ENCODE measurements at places on chromosomes 16 and 17.

GRCh38 chr17:55705847-55706246 lies 16.8 kb downstream of the TMEM100 start:
- no peak for DNase-seq

DNA sequence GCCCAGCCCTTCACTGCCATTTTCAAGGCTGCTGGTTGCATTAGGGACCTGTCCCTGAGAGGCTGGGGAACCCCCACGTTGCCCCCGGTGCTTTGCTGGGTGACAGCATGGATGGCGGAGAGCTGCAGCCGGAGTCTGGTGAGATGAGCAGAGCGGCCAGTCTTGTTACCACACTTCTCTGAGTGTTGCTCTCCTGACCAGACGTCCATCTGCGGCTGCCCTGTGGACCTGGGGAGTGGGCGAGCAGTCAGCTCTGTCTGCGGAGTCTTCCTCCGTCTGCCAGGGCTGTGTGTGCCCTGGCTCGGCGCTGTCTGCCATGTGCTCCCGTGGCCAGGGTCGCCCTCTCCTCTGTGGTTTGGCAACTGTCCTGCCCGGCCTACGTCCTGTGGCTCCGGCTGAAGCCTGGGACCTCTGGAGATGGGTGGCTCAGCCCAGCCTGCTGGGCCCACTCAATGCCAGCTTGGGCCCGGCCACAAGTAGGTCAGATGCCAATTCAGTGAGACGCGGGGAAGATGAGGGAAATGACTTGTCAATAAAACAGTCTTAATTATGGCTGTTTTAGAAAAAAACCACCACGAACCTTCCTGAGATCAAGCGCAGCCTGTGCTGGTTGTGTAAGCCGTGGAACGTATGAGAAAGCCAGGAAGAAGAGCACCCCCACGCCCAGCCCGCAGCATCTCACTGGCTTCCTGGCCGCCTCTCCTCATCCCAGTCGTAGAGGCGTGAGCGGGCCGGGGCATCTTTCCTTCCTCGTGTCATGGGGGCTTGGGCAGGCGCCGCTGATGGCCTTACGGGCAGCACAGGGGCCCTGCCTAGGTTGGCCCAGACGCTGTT lies 7.9 kb downstream of the KCTD5 start:
- DNase-seq, result no peak

GRCh38 chr17:70132505-70132904 lies 36.8 kb upstream of the KCNJ2 start:
- no peak for DNase-seq

DNA sequence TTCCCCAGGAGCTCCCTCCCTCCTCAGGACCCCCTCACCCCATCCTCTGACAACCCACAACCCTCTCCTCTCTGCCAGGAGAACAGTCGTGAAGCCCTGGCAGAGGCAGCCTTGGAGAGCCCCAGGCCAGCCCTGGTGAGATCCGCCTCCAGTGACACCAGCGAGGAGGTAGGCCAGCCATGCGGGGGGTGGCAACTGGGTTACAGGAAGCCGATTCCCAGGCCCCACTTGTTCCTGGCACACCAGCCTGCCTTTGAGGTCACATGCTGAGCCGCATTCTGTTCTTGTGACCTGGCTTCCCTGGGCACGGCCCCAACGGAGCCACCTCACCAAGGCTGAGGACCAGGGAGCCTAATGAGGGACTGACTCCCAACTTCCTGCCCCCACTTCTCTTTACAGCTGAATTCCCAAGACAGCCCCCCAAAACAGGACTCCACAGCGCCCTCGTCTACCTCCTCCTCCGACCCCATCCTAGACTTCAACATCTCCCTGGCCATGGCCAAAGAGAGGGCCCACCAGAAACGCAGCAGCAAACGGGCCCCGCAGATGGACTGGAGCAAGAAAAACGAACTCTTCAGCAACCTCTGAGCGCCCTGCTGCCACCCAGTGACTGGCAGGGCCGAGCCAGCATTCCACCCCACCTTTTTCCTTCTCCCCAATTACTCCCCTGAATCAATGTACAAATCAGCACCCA lies 7.9 kb downstream of the NAT9 start:
- no peak for DNase-seq

DNA sequence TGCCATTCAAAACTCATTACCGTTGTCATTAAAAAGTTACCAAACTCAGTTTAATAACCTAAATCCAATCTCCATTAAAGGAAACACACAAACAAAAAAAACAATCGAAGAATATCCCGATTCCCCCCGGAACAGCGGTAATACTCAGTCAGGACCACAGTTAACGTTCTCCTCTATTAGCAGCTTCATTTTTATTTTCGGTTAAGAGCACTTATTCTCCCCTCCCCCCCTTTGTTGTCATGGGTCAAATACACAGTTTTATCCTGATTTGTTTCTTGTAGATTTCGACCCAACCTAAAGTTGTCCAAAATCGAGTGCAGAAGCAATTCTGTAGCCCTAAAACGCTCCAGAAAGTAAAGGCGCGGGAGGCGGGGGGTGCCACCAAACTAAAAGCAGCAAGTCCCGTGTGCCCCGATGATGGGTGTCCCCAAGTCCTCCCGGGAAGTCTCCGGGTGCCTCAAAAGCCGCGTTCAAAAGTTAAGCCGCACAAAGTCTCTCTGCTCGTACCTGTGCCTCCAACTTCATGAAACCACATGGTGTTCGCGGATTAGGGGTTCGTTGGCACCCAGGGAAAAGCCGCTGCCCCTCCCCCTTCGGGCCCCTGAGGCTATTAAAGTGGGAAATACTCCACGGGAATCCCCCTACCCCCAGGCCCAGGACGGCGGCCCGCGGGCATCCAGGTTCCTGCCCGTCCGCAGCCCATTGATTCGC lies 996 bp downstream of the SUMO2 start:
- DNase-seq, result peak; percentile 76

DNA sequence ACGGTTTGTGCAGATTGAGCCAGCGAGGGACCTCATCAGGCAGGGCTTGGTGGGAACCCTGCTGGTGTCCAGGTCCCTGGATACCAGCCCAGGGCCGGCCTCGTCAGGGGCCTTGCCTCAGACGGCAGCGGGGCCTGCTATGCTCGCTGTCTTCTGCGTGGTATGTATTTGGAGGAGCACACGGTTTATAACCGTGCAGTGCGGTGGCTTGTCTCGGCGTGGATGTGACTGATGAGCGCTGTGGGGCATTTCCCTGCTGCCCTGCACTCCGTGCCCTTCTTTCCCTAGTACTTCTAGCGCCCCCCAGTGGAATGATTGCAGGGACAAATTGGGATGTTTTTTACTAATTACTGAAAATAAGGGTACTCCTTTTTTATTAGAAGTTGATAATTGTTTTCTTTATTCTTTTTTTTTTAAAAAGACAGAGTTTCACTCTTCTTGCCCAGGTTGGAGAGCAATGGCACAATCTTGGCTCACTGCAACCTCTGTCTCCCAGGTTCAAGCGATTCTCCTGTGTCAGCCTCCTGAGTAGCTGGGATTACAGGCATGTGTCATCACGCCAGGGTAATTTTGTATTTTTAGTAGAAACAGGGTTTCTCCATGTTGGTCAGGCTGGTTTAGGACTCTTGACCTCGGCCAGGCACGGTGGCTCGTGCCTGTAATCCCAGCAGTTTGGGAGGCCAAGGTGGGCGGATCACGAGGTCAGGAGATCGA lies 15.3 kb downstream of the TBCD start:
- no peak for DNase-seq
